ENCODE measurements at places on chromosomes 2 and 18. TPM values are rescaled to one million over a fixed set of nuclear protein-coding genes. Genes with fewer than 3 reads are reported as not detected.
A peak's percentile ranks its signal among the peaks of the same experiment; 100 is the strongest.

GRCh38 chr18:10247021-10247741 is 207.3 kb upstream of the APCDD1 start:
- no peak for DNase-seq

REG3G gene
- not detected for total RNA-seq

- DNase-seq: no peak
Measured at GRCh38 chr18:79422022-79422782, 26.5 kb downstream of the NFATC1 start.

GRCh38 chr2:173290518-173290917 is 64.2 kb upstream of the CDCA7 start:
- DNase-seq: no peak

DNA sequence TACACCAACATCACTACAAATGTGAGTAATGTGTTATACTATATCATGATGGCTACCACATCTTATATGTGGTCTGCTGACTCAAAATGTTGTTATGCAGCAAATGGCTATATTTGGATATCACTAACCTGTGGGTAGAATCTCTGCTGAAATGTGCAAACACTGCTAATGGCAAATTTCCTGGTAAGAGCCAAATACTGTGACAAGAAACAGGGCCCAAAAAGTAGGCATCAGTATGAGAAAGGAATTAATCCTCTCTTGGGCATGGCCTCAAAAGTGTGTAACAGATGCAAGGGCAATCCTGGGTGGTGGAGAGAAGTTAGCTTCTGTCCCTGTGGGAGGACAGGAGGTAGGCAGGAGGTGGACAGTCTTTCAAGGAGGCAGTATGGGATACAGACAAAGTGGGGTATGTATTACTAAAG is 13.3 kb downstream of the ATF2 start:
- DNase-seq: no peak

- peak; percentile 83 for DNase-seq
Measured at GRCh38 chr2:25041307-25041927, 459 bp upstream of the EFR3B start.

GRCh38 chr2:219517954-219518778 is 3.9 kb downstream of the ASIC4 start:
- no peak for DNase-seq

- no peak for DNase-seq
Measured at GRCh38 chr2:143355870-143356269, 226.7 kb downstream of the ARHGAP15 start.

PCARE gene
- total RNA-seq: not detected

- no peak for DNase-seq
Measured at GRCh38 chr2:228771774-228772173, 499.3 kb downstream of the PID1 start.

TCF23 gene
- total RNA-seq: not detected

GRCh38 chr2:62765619-62766376 is 60.3 kb downstream of the EHBP1 start:
- DNase-seq: no peak

DNA sequence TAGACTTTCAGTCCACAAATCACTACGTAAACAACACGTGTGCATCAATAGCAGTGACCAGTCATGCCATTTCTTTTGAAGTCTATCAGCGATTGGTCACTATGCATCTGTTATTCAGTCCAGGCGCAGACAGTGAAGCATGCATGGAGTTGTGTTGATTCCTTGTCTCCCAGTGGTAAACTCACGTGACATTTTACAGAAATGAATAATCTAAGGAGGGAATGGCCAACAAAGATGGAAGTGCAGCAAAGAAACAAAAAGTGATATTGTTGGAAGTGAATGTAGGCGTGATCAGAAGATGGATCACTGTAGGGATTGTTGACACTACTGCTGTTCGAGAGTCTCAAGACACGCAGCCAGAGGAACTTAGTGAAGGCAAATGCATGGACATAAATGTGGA is 317.8 kb upstream of the MGAT5 start:
- DNase-seq: no peak

- DNase-seq: no peak
Measured at GRCh38 chr18:26639149-26639548, 90.8 kb upstream of the KCTD1 start.

GRCh38 chr2:33011941-33012340 is 65.2 kb downstream of the LTBP1 start:
- no peak for DNase-seq

DNA sequence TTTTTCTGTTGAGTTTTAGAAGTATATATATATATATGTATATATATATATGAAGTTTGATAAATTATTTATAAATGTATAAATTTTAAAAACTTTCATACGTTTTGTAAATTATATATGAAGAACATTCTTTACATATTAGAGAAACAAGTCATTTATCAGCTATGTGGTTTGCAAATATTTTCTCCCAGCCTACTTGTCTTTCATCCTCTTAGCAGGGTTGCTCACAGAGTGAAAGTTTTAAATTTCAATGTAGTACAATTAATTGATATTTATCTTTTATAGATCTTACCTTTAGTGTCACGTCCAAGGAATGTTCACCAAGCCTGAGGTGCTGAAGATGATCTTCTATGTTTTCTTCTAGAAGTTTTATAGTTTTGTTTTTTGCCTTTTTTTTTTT is 78.3 kb upstream of the HS6ST1 start:
- DNase-seq: no peak

SNRNP200 gene
- total RNA-seq: 190 TPM

L3MBTL4 gene
- 2.4 TPM for total RNA-seq

GRCh38 chr18:10804126-10804525 is 278.3 kb downstream of the NAPG start:
- DNase-seq: no peak

GPR75 gene
- total RNA-seq: 4.1 TPM

DNA sequence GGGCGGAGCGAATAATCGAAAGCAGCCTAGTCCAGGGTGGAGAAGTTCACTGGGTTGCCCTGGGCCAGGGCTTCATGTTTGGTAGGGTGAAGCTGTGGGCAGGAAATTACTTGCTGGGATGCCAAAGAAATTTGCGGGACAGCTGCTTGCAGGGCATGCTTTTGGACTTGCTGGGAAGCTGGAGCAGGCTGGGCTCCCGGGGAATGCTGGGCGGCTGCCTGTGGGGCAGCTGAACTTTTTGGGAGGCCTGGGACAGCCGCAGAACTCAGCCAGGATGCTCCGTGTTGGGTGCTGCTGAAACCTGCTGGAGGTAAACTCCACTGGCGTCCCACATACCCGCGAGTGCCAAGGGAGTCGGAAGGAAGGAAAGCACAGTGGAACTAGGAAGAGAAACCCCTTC is 31.9 kb downstream of the ASB1 start:
- DNase-seq: no peak

MC2R gene
- not detected for total RNA-seq

- no peak for DNase-seq
Measured at GRCh38 chr18:45519411-45520280, 95.6 kb upstream of the SLC14A2 start.

DNA sequence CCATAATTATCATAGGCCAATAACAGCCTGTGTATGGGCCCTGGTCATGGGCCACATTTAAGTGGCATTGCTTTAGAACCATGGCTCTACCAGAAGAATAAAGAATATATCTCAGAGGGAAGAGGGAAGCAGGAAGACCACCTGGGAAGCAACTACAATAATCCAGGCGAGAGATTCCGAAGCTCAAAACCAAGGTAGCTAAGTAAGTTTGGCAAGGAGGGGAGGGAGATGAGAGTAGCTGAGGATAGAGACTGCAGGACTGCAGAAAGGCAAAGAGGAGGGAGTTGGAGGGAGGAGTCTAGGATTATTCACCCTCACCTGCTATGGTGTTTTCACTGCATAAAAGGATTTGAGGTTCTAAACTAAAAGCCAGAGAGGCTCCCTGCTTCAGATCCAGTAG is 293.5 kb downstream of the SETBP1 start:
- no peak for DNase-seq

IGFBP2 gene
- 322 TPM for total RNA-seq

GRCh38 chr18:59996370-59996966 is 96.7 kb downstream of the PMAIP1 start:
- DNase-seq: no peak

ACTR1B gene
- 43.8 TPM for total RNA-seq

DNA sequence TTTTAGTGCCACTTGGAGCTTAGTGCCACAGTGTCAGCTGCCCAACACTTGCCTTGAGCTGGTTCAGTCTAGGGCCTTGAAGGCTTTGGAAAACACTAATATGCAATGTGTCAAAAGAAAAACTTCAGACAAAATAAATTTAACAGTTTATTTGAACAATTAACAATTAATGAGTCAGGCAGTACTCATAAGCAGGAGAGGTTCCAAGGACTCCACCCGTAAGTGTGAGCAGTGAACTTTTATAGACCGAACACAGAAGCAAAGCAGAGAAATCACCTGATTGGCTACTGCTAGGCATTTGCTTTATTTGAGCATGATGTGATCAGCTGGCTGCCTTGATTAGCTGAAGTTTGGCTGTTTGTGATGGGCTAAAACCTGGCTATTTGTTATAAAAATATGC is 49.5 kb upstream of the TBC1D8 start:
- DNase-seq: no peak

NEURL3 gene
- not detected for total RNA-seq

DNA sequence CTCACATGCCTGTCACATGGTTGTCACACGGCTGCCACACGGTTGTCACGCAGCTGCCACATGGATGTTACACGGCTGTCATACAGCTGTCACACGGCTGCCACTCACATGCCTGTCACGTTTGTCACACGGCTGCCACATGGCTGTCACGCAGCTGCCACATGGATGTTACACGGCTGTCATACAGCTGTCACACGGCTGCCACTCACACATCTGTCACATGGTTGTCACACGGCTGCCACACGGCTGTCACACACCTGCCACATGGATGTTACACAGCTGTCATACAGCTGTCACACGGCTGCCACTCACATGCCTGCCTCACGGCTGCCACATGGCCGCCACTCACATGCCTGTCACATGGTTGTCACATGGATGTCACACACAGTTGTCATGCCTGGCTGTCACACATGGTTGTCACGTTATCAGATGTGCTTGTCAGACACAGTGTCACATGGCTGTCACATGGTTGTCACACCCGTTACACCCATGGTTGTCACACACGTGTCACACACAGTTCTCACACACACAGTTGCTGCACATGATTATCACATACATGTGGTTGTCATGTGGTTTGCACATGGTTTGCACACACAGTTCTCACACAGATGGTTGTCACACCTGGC is 19.4 kb downstream of the KCNG2 start:
- no peak for DNase-seq

DNA sequence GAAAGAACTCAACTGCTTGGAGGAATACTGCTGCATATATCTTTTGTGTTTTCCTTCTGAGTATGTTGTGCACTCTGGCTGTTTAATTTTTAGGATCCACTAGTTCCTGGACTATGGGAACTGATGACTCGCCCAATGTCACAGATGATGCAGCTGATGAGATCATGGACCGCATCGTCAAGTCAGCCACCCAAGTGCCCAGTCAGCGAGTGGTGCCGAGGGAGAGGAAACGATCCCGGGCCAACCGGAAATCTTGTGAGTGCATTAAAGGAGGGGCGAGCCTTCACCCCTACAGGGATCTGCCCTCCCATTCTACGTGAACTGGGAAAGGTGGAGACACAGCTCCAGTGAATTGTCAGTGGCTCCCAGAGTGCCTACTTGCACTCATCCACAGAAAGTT is 59.6 kb downstream of the TPGS2 start:
- DNase-seq: no peak

DNA sequence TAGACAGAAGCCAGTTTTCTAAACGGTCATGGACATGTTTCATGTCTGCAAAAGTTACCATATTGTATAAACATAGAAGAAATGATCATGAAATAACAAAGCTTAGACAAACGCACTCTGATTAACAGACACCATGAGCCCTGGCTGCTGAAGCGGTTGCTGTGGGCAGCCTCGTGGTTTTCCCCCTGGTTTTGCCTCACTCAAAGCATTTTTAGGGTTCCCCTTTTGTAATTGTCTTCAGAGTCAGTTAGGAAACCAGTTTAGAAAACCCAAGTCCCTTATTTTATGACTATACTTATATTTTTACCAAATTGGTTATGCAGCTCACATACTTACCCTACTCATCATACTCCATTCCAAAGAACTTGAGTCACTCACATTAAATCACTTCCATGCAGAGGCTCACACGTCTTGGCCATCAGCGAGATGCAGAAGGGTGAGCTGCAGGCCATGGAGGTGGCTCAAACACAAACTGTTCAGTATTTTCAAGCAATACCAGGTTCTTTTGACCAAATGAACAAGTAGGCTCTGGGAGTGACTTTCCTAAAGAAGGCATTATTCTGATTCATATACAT is 105.6 kb upstream of the SALL3 start:
- DNase-seq: no peak

GRCh38 chr2:162063899-162064298 is 10.1 kb downstream of the DPP4 start:
- DNase-seq: no peak

GRCh38 chr2:73859721-73860586 is 31.2 kb downstream of the STAMBP start:
- no peak for DNase-seq

VAMP5 gene
- total RNA-seq: 4.7 TPM

- no peak for DNase-seq
Measured at GRCh38 chr2:105760191-105760590, 15.5 kb downstream of the NCK2 start.

- no peak for DNase-seq
Measured at GRCh38 chr2:31978436-31978835, 32.4 kb downstream of the MEMO1 start.

GRCh38 chr2:204108330-204108751 is 171.8 kb downstream of the ICOS start:
- no peak for DNase-seq

IL1RL1 gene
- total RNA-seq: not detected

GRCh38 chr2:134021830-134022524 is 231.9 kb upstream of the MGAT5 start:
- DNase-seq: no peak

CHRNA1 gene
- total RNA-seq: not detected

GRCh38 chr18:79026491-79026890 is 42.7 kb upstream of the ATP9B start:
- DNase-seq: peak; percentile 65

- DNase-seq: no peak
Measured at GRCh38 chr2:74945788-74946331, 12.6 kb upstream of the POLE4 start.

- no peak for DNase-seq
Measured at GRCh38 chr2:198659096-198659870, 798.5 kb downstream of the SATB2 start.

- no peak for DNase-seq
Measured at GRCh38 chr18:64712035-64712434, 563.1 kb upstream of the LINC00305 start.

GAL3ST2 gene
- total RNA-seq: not detected

- no peak for DNase-seq
Measured at GRCh38 chr18:32966141-32966540, 193.3 kb upstream of the KLHL14 start.

DNA sequence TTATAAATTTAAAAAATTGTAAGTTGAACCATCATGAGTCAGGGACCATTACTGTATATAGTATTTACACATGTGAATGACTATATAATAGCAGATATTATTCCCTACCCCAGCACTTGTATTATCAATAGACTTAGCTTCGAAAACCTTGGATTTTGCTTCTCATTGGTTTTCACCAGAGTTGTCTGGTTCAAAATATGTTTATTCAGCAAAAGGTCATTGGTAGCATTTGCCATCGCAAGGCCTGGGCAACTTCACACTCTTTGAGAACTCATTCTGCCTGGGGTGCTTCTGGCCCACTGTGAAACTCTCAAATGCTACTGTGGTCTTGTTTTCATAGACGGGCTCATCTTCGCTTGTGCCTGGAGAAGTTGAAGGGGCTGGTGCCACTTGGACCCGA is 20.1 kb downstream of the MXD1 start:
- no peak for DNase-seq

GRHL1 gene
- 3.6 TPM for total RNA-seq

HOXD3 gene
- not detected for total RNA-seq

- no peak for DNase-seq
Measured at GRCh38 chr2:234025466-234025865, 25.0 kb upstream of the SPP2 start.

PDCD1 gene
- 0.48 TPM for total RNA-seq
